Fibroblast of skin of back (primary cell): ENCODE measurements at places on chromosomes 1 and 21.

GRCh38 chr1:160056648-160057169, 13.3 kb downstream of the KCNJ10 start:
- no peak for DNase-seq

GRCh38 chr1:197928849-197929336, 11.7 kb downstream of the LHX9 start:
- no peak for DNase-seq

- peak; percentile 96 for DNase-seq
Observed at GRCh38 chr1:214422137-214422671, 129.2 kb downstream of the PTPN14 start.

- no peak for DNase-seq
Observed at GRCh38 chr1:41449326-41449921, 35.1 kb downstream of the EDN2 start.

- peak; percentile 54 for DNase-seq
Observed at GRCh38 chr1:27102707-27103468, 52.0 kb downstream of the SLC9A1 start.

DNA sequence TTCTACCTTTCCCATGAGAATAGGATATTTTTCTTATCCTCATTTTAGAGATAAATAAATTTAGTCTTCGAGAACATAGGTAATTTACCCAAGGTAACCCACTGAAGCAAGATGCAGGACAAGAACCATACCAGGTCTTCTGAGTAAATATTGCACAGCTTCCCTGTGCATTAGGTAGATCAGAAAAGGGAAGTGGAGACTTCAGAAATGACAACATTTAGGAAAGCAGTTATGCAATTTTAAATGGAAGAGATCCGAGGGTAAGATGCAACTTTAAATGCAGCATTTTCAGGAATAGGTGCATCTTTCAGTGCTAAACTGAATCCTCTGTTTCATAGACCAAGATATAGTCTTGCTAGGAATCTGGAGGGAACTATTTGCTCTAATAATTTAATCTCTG, 206.4 kb upstream of the SGIP1 start:
- DNase-seq, result no peak

DNA sequence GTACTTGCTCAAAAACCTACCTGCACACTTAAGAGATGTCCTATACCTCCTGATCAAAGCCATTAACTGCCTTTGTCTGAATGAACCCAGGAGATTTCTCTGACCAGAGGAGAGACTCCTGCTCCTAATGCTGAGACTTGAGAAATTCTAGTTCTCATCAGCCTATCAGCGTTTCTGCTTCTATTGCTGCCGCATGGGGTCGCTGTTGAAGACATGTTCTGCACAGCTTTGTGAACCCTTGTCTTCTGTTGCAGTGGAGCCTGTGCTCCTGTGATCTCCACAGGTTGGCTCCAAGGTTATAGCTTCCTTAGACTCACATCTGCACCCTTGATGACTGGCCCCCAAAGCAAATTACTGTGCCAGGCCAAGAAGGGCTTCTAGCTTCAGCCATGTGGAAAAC, 40.2 kb downstream of the EDN2 start:
- DNase-seq, result no peak

- DNase-seq, result no peak
Observed at GRCh38 chr1:226706684-226707083, 32.4 kb downstream of the ITPKB start.

DNA sequence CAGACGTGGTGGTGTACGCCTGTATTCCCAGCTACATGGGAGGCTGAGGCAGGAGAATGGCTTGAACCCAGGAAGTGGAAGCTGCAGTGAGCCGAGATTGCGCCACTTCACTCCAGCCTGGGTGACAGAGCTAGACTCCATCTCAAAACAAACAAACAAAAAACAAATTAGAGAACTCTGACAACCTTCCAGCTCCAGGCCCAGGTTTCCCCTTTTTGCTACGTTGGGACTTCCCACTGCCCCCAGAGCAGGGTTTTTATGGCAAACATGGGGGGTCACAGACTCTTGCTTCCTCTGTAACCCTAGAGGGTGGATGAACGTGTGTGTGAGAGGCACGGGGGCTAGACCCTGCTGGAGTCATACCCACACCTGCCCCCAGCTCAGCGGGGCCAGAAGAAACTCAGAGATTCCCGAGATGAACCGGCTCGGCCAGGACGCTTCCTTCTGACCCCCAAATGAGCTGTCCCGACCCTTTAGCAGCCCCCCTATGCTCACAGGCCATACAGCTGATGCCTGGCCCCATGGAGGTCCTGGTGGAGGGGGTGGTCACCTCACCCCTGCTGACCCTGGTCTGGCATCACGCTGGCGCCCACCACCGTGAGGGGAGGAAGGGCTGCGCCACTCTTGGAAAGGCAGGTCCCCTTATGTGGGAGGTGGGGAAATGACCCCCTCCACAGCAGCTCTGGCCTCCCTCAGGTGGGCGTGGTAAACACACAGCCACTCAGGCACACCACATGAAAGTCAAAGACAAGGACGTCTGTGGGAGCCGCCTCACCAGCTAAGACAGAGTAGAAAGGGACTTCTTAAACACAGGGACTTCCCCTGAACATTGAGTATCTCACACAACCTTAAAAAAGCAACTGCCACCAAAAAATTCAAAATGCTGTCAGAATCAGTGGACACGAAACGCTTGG, 7.1 kb downstream of the GPR157 start:
- DNase-seq, result no peak

DNA sequence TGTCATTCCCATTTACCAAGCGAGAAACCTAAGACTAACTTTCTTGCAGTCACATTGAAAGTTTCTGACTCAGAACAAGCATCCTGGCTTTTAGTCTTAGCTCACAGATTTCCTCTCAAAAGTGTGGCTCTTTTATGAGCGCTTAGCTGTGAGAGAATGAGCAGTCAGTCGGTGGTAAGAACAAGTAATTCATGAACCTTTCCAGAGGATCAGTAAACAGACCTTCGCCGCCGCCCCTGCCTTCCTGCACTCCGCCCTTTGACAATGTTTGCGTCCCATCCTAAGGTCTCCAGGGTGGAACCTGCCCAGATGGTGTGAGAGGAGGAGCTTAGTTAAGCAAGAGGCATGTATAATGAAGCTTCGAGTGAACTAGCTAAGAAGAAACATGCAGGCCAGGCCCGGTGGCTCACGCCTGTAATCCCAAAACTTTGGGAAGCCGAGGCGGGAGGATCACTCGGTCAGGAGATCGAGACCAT, 142.4 kb downstream of the GLUL start:
- DNase-seq, result no peak

GRCh38 chr1:162336621-162337285, 39.9 kb downstream of the SPATA46 start:
- no peak for DNase-seq

GRCh38 chr1:17846341-17846740, 91.2 kb downstream of the ACTL8 start:
- DNase-seq, result no peak

- no peak for DNase-seq
Observed at GRCh38 chr1:32350785-32351398, 11.4 kb downstream of the FAM229A start.

DNA sequence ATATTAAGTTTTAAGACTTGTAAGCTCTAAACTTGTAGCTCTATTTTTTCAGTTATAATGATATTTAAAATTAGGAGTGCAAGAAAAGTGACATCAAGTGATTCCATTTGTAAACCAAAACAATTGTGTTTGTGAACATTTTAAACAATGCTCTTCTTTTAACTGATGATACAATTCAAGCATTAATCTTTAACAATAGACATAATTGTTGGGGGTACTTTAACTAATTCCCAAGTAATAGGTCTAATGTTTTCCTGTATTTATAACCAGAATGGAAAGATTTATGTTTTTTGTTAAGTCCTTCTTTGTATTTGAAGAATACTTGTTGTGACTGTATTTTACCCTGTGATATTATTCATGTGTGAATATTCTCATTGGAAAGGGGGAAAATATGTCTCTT, 6.8 kb downstream of the ATG4C start:
- DNase-seq, result no peak

DNA sequence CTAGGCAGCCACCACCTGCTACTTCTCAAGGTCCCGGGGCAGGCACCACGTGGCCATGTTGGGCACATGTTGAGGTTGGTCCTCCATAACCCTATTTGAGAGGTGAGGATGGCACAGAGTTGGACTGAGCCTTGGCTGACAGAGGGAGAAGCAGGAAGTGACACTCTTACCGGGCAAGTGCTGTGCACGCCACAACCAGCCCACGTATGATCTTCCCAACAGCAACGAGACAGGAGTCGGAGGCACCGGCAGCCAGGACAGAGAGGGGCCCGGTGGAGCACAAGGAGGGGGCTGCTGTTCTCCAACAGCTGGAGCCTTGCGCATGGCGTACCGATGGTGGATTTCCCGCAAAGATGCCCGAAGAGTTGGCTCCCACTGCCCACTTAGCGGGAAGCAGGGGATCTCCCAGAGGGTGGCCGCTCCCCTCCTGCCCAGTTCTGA, 3.4 kb downstream of the CLEC20A start:
- no peak for DNase-seq

DNA sequence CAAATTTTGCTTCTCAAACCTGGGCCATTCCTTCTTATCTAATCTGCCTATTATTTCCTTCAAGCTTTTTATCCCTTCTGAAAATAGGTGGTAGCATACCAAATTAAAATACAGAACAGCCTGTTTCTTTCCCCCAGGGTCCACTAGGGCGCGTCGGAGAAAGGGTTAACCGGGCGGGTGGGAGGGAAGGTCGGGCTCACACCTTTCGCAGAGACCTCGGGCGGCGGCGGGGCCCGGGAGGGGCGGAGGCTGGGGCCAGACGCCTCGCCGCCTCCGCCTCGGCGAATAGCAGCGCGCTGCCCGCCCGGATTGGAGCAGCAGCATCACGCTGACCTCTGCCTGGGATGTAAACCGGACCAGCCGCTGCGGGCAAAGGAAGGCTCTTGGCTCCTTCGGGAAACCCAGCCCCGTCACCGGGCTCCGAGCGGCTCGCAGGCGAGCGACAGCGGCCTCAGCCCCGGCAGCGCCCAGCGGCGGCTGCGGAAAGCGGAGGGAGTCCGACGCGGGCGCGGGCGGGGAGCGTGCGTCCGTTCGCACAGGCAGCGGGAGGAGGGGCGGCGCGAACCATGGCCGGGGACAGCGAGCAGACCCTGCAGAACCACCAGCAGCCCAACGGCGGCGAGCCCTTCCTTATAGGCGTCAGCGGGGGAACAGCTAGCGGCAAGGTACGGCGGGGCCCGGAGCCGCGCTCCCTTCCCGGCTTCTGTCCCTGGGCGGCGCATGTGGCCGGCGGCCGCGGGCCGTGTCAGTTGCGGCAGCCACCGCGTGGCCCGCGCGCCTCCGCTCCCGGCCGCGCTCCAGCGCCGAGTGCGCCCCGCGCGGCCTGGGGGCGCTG, at the start of gene UCK2:
UCK2 (plus strand) TSS at position 347 of the 835 bp plus-strand sequence; CDS start at position 567, 220 bp downstream.
- DNase-seq, result peak; percentile 81

GRCh38 chr21:45362077-45362747, 42.8 kb upstream of the COL18A1 start:
- no peak for DNase-seq

- DNase-seq, result peak; percentile 58
Observed at GRCh38 chr1:43414634-43415223, 25.0 kb downstream of the SZT2 start.

- no peak for DNase-seq
Observed at GRCh38 chr1:159207774-159208173, 3.1 kb downstream of the ACKR1 start.

GRCh38 chr21:35072557-35072956, 23.5 kb upstream of the RUNX1 start:
- no peak for DNase-seq

GRCh38 chr1:94772230-94772641, 47.9 kb upstream of the SLC44A3 start:
- no peak for DNase-seq
